ENCODE measurements at places on chromosomes 2 and 18.

DNA sequence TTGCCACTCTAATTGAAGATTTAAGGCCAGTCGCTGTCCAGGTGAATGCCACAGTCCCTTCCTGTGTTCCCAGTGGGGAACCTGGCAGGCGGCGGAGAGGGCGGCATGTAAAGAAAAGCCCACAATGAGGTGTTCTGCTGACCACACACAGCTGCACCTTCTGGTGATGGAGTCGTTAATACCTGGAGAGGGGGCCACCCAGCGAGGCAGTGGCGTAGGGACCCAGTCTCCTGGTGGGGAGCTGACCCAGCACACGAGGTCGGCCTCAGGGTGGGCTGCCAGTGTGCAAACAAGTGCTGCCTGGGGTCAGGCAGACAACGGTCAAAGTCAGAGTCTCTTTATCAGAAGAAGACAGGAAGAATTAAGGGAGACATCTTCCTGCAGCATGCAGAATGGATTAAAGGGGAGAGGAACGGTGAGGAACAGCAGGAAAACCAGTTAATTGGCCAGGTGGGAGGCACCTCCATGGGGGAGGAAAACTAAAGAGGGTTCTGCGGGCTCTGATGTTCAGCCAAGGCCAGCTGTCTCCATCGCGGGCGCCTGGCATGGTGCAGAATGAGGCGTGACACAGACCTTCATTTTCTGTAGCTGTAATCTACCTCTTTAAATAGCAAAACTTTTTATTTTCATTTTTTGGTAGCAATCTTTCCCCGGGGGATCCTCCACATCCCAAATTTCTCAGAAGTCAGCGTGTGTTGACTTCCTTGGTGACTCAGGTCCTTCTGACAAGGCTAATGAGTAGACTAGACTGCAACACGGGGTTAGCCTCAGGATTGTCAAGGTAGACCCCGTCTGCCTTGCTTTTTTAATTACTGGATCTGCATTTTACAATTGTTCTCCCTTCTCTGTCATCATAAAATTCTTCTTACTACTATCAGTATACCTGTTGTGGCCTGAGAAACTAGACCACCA, 78.3 kb downstream of the SMAD7 start:
- no peak for DNase-seq

GRCh38 chr2:41222593-41222992, 770.7 kb upstream of the SLC8A1 start:
- DNase-seq, result no peak

DNA sequence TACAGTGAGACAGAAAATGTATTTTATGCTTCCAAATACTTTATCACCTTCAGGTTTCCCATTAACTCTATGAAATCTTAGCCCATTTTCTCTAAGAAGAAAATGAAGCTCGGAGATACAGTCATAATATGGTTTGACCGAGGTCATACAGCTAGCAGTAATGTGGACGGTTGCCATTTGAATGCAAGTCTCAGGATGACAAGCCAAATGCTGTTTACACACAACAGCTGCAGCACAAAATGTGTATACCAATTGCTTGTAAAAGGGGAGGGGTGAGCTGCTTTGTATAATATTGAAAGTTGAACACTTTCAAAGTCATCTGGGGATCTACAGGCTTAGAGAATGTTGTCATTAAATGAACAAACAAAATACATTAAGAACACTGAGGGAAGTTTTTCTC, 93.8 kb upstream of the FSIP2 start:
- DNase-seq, result no peak

DNA sequence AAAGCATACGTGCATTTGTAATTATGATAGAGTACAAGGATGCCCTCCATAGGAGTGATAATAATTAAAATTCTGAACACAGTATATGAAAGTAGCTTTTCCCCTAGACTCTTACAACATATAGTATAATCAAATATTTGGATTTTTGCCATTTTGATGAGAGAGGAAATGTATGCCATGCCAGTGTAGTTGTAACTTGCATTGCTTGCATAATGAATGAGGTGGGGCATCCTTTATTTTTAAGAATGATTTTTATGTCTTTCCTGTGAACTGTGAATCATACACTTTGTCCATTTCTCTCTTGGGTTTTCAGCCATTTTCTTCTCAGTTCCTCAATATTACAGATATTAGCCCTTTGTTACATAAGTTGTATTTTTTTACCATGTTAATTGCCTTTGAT, 197.5 kb downstream of the SCG2 start:
- DNase-seq, result no peak

DNA sequence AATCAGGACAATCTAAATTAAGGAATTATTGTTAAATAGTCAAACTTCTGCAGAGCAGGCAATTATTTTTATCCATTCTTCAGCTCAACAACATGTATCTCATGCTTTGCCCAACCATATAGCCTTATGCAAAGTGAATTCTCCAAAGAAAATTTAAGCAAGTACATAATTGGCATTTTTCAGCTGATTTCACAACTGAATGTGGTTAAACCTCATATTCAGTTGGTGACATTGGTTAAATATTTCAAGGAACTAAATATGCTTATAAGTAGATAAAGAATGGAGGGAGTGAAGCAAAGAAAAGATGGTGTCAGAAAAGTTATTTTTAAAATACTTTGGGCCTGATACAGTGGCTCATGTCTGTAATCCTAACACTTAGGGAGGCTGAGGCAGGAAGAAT, 816.2 kb downstream of the NRXN1 start:
- DNase-seq, result no peak

- DNase-seq, result no peak
Measured at GRCh38 chr18:76502551-76502950, 7.5 kb upstream of the ZNF516 start.

- no peak for DNase-seq
Measured at GRCh38 chr2:25664965-25665307, 8.4 kb downstream of the DTNB start.

- DNase-seq, result no peak
Measured at GRCh38 chr18:77101410-77102258, 30.9 kb downstream of the MBP start.

GRCh38 chr18:22694954-22695353, 238.2 kb upstream of the RBBP8 start:
- DNase-seq, result no peak

DNA sequence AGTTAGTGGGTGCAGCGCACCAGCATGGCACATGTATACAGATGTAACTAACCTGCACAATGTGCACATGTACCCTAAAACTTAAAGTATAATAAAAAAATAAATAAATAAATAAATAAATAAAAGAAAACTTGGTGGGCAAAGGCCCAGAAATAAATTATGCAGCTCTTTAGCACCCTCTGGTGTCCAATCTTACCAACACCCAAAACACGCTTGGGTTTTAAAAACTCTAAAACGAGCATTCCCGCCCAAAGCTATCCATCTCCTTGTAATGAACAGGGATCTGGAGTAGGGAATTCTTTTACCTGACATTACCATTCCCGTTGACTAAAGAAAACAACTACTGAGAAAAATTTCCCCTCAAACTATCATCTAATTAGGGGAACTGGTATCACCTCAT, 2005.9 kb upstream of the CELF4 start:
- no peak for DNase-seq

- no peak for DNase-seq
Measured at GRCh38 chr2:112483831-112484230, 1.9 kb downstream of the TTL start.

DNA sequence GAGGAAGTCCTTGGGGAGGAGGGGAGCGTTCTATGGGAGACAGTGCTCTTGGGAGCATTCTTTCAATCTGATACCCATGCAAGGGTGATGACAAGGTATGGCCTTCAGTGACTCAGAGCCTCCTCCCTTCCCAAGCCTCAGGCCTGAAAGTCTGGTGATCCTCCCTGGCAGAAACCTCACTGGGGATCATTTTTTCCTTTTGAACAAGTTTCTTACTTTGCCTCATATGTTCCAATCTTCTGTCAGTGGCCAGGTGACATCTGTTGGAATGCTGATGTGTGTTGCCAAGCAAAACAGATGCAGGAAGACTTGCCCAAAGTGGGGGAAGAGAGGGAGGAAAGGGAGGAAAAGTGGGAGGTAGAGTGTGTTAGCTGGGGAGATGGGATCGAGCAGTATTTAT, 224.8 kb downstream of the NEDD4L start:
- no peak for DNase-seq

DNA sequence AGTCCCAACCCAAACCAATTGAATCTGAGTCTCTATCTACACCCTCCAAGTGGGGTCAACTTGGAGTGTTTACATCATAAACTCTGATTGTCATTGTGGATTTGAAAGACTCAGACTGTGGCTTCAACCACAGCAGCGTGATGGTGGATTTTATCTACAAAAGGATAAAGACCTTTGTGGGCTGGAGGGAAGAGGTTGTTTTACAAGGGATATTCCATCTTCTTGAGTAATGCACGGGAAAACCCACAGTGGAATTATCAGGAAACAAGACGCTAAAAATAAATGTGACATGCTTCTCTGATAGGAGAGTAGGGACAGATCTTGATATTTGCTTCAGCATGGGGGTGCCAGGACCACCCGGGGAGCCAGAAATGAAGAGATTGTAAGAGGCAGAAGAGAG, 93.5 kb downstream of the LPIN1 start:
- DNase-seq, result no peak

GRCh38 chr2:70255637-70256314, 2.2 kb upstream of the PCYOX1 start:
- no peak for DNase-seq

DNA sequence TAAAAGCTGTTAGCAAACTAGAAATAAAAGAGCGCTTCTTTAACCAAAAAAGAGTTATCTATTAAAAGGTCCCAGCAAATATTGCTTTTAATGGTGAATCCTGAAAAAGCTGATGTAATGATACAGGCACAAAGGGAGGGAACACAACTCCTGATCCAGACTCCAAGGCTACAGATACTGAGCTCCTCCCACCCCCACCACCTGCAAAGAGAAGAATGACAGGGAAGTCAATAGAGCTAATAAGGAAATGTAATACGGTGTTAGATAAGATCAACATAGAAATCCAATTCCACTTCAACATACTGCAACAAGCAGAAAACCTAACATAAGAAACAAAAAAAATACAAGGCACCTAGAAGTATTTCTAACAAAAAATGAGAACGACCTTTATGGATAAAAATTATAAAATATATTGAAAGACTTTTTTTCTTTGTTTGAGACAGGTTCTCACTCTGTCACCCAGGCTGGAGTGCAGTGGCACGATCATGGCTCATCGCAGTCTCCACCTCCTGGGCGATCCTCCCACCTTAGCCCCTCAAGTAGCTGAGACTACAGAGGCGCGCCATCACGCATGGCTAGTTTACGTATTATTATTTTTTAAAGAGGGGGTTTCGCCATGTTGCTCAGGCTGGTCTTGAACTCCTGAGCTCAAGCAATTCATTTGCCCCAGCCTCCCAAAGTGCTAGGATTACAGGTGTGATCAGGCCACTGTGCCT, 192.2 kb downstream of the HDAC4 start:
- no peak for DNase-seq

- no peak for DNase-seq
Measured at GRCh38 chr2:78979380-78980151, 45.9 kb upstream of the REG3G start.

DNA sequence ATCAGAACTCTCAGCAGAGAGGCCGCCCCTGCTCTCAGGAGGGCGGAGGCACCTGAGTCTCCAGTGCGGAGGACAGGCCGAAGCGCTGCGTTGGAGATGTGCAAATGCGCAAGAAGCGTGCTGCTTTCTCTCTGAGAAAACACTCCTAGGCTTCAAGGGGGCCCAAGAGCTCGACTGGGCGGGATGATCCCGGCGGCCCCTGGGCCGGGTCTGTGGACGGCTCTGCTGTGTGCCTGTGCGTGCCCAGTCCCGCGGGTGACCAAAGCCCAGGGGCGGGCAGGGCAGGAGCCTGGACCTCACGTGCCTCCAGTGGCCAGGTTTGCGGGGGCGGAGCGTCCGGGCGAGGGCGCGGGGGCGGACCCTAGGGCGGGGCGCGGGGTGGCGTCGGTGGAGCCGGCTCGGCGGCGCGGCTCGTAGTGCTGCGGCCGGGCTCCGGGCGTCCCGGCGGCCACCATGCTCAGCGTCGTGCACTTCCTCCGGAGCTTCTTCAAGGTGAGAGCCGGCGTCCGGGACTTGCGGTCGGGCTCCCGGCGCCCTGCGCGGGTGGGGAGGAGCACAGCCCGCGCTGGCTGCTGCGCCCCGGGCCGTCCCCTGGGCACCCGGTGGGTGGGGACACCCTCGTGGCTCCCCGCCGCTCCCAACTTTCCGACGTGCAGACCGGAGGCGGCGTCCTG, at the start of gene ARHGEF4:
TSS of gene ARHGEF4 (plus strand) at position 414 of the 674 bp plus-strand sequence. CDS start at position 454, 40 bp downstream.
- peak; percentile 20 for DNase-seq

DNA sequence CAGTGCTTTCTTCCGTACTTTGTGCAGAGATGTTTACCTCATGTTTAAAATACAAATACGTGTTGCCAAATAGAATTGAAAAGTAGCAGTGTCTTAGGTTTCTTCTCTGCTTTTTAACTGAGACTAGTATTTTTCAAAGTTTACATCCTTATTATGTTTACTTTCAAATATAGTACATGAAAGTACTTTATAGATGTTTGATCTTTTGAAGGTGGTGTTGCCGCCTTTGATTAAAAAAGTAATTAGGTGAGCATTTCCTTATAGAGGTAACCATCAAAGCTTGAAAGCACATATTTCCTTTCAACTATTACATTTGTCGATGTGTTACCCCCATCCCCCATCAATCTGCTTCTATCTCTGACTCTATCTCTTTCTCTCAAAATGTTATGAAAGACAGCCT, 87.0 kb downstream of the CERS6 start:
- no peak for DNase-seq

- no peak for DNase-seq
Measured at GRCh38 chr2:241983571-241984270, 114.2 kb downstream of the RTP5 start.

- DNase-seq, result no peak
Measured at GRCh38 chr2:239911641-239912071, 113.5 kb downstream of the NDUFA10 start.

DNA sequence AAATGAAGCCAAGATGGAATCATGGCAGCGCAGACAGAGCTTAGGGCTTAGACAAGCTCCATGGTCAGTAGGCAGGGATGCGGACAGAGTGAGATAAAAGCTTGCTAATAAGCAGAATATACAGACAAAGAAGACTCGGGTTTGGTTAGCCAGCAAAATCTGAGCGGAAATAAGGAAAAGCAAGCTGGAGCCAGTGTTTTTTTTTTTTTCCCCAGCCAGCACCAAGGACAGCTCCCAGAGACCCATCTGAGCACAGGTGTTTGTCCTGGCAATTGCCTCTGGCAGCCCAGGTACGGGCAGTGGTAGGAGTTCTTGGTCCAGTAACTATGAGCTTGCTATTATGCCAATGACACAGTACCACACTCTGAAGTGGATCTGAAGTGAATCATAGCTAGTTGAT, 187.6 kb downstream of the ADCYAP1 start:
- no peak for DNase-seq

- no peak for DNase-seq
Measured at GRCh38 chr2:165431014-165431413, 38.5 kb upstream of the CSRNP3 start.

GRCh38 chr2:30958193-30958917, 151.1 kb upstream of the CAPN13 start:
- DNase-seq, result no peak

GRCh38 chr2:130898553-130898952, 61.8 kb downstream of the ARHGEF4 start:
- no peak for DNase-seq

DNA sequence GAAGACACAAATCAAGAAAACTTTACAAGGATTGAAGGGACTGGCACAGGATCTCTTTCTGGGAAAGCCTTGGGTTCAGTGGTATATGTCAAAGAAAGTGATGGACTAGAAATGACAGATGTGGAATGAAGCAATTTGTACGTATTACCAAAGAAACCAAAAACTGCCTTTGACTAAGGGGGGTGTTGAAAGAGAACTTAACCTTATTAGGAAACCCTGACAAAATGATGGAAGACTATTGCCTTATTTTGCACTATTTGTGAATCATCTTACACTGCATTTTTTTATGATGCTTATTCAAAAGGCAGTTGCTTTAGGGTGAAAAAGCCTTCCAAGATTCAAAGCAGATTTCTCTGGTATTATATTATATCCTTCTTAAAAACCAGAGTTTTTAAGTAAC, 4.0 kb downstream of the TSGA10 start:
- DNase-seq, result no peak
